Tibial artery (tissue), 4 donors: ENCODE measurements at places on chromosomes 1 and 21.

DNA sequence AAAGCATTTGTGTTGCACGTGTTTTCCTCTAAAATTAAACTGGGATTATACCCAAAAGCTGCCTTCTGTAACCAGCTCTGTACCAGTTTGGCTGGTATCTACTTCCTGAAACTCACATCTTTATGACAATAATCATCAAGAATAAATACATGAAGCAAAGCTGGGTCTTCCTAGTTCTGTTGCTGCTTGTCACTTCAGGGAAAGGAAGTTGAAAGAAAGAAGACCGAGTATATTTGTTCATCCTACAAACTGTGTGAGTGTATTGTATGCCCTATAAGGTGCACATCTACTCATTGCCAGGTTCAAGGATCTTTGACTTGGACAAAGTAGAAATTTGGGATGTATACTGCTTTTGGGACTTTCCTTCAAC lies 29.1 kb upstream of the IFNGR2 start:
- no peak for DNase-seq

DNA sequence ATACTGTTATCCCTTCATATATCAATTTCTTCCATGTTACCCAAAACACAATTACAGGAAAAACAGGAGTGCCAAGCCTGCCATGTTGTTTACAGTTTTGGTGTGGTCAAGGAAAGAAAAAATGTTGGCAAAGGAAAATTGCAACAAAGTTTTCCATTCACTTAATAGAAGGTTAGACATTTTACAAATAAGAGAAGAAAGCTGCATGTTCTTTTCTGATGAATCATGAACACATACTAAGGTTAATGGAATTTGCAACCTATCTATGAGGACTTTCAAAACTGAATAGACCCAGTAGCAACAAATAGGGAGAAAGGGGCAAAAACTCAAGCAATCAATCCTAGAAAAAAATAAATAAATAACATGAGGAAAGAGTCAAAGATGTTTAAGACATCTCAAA lies 556.7 kb downstream of the DPYD start:
- DNase-seq = no peak

DNA sequence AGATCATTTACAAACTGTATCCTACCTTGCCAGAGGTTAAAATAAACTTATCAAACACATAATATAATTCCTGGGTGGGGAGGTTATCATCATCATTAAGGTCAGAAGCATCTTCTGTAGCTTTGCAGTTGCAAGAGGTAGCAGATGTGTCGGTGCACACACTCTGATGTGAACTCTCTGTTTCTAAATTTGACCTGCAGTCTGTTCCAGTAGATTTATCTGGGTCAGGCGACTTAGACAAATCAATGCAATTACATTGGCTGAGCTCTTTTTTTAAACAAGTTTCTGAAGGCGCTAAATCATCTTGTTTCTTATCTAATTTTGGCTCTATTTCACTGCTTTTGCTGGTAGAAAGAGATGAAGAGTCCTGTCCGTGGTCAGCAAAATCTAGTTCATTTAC lies 70.4 kb downstream of the PRPF38A start:
- no peak for DNase-seq

GRCh38 chr1:61253912-61254633 lies 171.7 kb downstream of the NFIA start:
- DNase-seq = no peak

GRCh38 chr1:184387476-184388318 lies 868 bp downstream of the C1orf21 start:
- peak; percentile 44 for DNase-seq

- DNase-seq = no peak
Observed at GRCh38 chr1:85179522-85179921, 21.3 kb downstream of the SYDE2 start.

GRCh38 chr1:154895798-154896197 lies 25.7 kb upstream of the KCNN3 start:
- DNase-seq = no peak

DNA sequence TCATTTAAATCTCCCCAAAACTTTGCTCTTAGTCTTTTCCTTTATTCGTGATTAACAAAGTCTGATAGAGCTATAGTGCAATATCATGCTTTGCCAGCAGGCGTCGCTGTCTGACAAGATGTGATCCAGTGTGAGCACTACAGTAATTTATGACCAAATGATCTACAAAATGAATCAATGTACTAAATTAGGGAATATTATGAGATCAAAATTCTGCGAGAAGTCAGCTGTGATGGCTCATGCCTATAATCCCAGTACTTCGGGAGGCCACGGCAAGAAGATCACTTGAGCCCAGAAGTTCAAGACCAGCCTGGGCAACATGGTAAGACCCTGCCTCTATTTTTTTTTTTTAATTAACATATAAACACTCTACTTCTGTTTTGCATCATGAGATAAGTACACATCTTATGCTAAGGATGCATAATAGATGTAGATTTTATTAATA lies 3.6 kb upstream of the SPSB1 start:
- no peak for DNase-seq

DNA sequence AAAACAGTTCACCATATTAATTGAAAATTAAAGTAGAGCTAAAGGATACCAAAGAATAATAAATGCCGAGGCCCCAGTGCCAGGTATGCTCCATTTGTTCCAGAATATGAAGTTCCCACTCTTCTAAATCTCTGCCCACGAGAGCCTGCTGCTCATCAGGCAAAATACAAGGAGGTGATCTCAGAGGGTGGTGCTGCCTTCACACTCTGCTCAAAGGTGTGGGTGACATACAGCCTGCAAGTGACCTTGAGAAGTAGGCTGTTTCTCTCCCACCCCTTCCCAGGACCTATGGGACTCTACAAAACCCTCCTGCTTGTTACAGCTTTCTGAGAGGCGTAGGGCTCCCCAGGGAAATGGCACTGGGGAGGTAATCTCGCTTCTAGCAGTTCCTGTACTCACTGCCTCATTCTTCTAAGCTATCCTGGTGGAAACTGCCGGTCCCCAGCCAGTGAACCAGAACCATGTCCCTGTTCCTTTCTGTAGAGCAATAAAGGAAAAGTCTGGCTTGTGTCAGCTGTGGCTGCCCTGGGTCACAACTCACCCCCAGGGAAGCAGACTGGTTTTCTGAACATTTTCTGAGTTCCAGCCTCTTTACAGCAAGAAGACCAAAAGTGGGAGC lies 26.9 kb upstream of the DPT start:
- no peak for DNase-seq

- DNase-seq = no peak
Observed at GRCh38 chr1:24336075-24336474, 16.9 kb downstream of the GRHL3 start.

DNA sequence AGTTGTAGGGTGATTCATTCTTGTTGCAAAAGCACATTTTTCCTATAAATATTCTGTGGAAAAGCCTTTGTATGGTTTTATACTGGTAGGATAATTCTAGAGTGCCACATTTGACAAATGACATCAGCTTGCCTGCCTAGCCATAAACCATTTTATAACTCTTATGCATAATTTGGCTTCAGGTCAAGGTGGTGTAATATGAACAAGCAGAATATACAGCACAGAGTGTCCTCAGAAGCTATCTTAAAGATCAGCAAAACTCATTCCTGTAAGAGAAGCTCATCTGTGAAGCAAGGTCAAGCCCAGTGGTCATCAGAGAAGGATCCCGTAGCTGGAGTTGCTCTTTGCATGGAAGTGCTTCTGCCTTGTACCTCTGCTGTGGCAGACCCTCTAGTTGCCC lies 24.0 kb upstream of the C1orf21 start:
- DNase-seq = no peak

- DNase-seq = no peak
Observed at GRCh38 chr1:24970399-24970753, 40.3 kb upstream of the RUNX3 start.

DNA sequence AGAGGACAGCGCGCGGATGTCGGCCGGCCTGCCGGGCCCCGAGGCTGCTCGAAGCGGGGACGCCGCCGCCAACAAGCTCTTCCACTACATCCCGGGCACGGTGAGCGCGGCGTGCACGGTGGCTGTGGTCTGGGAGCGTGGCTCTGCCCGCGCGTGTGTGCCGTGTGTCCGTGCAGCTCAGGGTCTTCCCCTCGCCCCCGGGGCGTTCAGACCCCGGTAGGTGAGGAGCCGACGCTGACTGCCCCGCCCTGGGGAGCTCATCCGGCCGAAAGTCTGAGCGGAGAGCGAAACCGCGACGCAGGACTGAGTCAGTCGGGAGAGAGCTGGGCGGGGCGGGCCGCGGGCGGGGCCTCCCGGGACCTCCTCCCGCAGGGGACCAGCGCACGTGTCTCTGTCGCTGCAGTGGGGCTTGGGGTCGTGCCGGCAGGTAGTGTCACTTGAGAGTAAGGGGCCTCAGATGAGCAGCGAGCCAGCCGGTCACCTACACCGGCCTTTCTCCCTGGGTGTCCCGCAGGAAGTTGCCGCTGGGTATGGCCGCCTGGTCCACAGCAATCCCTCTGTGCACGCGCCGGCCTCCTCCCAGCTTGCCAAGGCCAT lies 520 bp downstream of the PLEKHN1 start:
- DNase-seq = peak; percentile 59

- no peak for DNase-seq
Observed at GRCh38 chr1:26833432-26834405, 7.2 kb downstream of the ZDHHC18 start.

- DNase-seq = no peak
Observed at GRCh38 chr1:178283409-178283808, 189.5 kb downstream of the RASAL2 start.

- no peak for DNase-seq
Observed at GRCh38 chr1:82319546-82319945, 518.8 kb downstream of the ADGRL2 start.

GRCh38 chr1:26996024-26996423 lies 2.5 kb downstream of the TRNP1 start:
- DNase-seq = no peak

DNA sequence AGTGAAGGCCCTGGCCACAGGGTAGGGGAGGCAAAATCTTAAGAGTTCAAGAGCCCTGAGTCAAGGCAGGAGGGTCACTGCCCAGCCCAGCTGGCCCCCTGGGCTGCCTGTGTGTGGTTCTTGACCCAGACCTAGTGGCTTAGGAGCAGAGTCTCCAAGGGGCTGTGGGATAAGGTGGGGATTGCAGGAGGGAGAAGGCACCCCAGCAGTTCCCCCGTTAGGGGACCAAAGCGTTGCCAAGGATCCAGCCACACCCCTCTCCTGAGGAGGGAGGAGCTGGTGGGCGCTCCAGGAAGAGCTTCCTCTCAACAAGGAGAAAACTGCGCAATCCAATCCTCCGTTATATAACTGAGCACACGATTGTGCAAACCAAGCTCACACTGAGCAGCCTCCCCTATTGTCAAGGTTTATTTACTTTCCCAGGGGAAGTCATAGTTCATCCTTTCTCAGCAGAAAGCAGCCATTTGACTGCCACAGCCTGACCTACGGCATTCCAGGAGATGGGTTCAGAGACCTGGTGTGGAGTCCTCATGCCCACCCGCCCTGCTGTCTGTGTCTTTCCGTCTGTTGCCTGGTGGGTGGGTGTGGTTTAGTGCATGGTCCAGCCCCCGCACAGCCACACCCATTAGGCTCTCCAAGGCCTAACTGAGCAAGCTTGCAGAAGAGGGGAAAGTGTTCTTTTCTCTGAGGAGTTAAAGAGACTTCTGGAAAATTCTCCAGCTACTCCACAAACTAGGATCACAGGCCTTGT lies 3.5 kb downstream of the EPHX1 start:
- DNase-seq = no peak

DNA sequence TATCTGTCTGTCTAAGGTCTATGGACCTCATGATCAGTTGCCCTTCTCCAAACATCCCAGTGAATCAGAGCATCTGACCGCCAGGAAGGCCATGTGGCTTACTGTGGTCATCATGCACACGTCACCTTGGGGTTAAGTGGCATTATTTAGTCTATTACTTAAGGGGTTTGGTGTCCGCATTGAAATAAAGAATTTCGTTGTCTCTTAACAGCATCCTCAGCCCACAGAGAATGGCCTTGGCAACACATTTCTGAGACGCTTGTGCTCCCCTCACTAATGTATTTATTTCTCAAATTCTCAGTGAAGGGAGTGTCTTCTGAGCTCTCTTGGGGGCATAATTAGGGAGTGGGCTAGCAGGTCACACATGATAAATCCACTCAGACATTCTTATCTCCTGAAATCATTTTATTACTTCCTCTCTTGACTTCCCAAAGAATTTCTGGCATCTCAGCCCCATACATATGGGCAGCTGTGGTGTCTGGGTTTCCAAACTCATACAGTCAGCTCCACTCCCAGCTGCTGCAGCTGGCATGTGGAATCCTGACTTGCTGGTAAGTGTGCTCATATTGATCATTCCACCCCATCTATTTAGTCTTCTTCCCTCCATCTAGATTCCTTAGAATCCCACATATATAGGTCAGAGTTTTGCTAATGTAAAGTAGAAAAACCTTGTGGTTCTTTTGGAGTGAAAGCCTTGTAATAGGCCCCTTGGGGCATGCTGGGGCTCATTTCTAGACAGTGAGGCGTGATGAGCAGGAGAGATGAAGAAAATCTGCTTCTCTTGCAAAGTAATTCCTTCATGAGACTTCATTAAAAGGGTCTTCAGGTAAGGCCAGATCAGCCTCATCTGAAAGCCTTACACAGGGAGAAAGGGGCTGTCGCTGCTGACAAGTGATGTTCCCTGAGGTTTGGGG lies 110.5 kb downstream of the HHAT start:
- DNase-seq = no peak

GRCh38 chr1:69492286-69492685 lies 75.4 kb upstream of the LRRC7 start:
- no peak for DNase-seq

DNA sequence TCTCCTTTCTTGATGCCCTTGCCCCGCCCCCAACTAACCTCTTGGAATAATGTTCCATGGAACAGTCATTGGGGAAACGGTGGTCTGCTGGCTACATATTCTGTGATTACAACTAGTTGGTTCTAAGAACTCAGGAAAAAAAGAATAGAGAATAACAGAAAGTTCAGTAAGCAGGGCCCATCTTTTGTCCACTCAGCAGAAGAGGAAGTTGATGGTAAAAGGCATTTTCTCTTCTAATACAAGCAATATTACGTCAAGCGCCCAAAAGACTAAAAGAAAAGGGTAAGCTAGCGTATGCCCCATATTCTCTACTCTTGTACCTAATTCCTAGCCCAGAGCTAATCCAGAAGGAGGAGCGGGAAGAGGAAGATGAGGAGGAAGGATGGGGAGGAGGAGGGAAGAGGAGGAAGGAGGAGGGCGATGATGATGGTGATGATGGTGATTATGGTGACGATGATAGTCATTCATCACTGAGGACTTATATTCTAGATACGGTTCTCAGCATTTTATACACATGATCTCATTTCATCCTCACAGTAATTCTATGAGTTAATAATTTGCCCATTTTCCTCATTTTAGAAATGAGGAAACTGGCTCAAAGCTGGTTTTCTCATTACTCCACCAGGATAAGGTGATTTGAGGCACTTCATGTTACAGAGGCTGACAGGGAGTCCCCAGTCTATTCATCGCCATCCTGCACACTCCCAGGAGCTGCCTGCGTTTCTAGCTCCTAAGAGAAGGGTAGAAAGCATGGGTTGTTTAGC lies 76.6 kb upstream of the EFHD2 start:
- DNase-seq = no peak

- no peak for DNase-seq
Observed at GRCh38 chr1:11156441-11156840, 32.7 kb upstream of the ANGPTL7 start.

GRCh38 chr1:203040513-203041275 lies 14.4 kb downstream of the PPFIA4 start:
- peak; percentile 13 for DNase-seq

GRCh38 chr1:32205401-32206370 lies at the start of gene IQCC:
Gene IQCC (plus strand): TSS chr1:32205671. CDS start chr1:32205682, 11 bp downstream.
- DNase-seq = peak; percentile 91
